Activated CD4-positive, alpha-beta memory T cell treated with anti-CD3 and anti-CD28 coated beads, Interleukin-2, amount 10 ng/mL, durations not matched to agents 7 days and 5 days (primary cell): ENCODE measurements at places on chromosomes 12 and 14. TPM values are rescaled to one million over a fixed set of nuclear protein-coding genes. Genes with fewer than 3 reads are reported as not detected.

The ANAPC7 gene
- total RNA-seq: 47.3 TPM

The DLGAP5 gene
- total RNA-seq: 95.8 TPM

The PLEK2 gene
- 0.43 TPM for total RNA-seq

The KLRG1 gene
- total RNA-seq: 12.8 TPM

The DPY19L2 gene
- total RNA-seq: 0.28 TPM

The DUSP6 gene
- total RNA-seq: 170 TPM

The AQP6 gene
- not detected for total RNA-seq

The ARHGDIB gene
- 1,463 TPM for total RNA-seq

The TTC6 gene
- total RNA-seq: not detected

The TAS2R9 gene
- not detected for total RNA-seq

The FGF6 gene
- not detected for total RNA-seq

The TSPAN19 gene
- not detected for total RNA-seq

The SLC10A1 gene
- total RNA-seq: not detected

The SYT1 gene
- total RNA-seq: not detected

The PPP1R36 gene
- total RNA-seq: not detected

The ZFHX2 gene
- total RNA-seq: 1.8 TPM

The LIN7A gene
- not detected for total RNA-seq

The KIAA0586 gene
- 31.7 TPM for total RNA-seq

The CMA1 gene
- not detected for total RNA-seq

The SOAT2 gene
- total RNA-seq: 1.5 TPM

The ESR2 gene
- 0.13 TPM for total RNA-seq

The CEBPE gene
- total RNA-seq: 0.25 TPM

The KRT85 gene
- not detected for total RNA-seq

The TCL1B gene
- total RNA-seq: not detected
